ENCODE measurements at places on chromosomes 1 and 21.

DNA sequence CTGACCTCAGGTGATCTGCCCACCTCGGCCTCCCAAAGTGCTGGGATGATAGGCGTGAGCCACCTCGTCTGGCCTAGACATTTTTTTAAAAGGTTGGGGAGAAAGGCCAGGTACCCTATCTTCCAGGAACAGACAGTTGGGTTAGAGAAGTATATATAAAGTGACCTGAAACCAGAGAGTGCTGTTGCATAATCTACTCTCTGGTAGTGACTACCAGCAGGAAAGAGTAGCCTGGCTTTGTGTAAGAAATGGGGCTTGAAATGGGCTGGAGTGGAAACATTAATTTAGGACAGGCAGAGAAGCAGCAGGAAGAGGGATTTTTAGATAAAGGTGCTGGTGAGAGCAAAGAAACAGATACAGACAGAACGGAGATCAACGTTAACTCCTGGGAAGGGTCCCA is 125.8 kb upstream of the HOOK1 start:
- DNase-seq: no peak

DNA sequence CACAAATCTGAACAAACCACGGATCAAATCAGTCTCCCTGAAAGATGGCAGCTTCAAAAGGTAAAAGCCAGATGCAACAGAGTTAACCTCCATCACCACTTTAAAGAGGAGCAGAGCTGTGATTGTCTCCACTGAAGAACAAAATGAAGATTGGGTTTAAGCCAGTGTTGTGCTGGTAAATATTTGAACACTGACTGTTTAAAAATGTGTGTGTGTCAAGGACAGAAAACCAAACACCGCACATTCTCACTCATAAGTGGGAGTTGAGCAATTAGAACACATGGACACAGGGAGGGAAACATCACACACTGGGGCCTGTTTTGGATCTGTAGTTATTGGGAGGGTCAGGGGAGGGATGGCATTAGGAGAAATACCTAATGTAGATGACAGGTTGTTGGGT is 83.9 kb downstream of the ST6GALNAC5 start:
- DNase-seq: no peak

GRCh38 chr1:115924770-115925169 is 51.5 kb upstream of the SLC22A15 start:
- no peak for DNase-seq

- DNase-seq: no peak
Measured at GRCh38 chr21:35354078-35354477, 305.0 kb upstream of the RUNX1 start.

GRCh38 chr1:173603056-173603591 is at the start of gene SLC9C2:
Gene SLC9C2 (minus strand): TSS chr1:173603072. CDS start chr1:173601776, 1,296 bp downstream.
- DNase-seq: no peak

GRCh38 chr1:7069931-7070330 is 284.7 kb downstream of the CAMTA1 start:
- DNase-seq: no peak

DNA sequence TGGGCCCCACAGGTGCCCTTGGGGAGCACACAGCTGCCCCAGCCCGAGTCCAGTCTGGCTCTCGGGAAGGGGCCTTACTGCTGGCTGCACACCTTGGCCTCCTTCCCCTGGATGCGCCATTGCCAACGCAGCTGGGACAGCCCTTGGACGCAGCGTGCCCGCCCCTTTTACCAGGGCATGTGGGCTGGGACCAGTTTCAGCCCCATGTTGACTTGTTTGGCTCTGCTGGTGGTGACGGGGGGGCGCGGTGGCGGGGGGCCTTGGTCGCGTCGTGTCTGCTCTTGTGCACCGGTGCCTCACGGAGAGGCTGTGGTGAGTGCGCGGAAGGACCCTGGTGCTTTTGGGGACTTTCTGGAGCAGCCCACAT is 19.6 kb downstream of the SKI start:
- no peak for DNase-seq

GRCh38 chr21:33937931-33938339 is 22.3 kb upstream of the ATP5PO start:
- DNase-seq: no peak
